CD4-positive, alpha-beta T cell treated with Interleukin-4 for 4 hours (primary cell): ENCODE measurements at places on chromosomes 5 and 9.

DNA sequence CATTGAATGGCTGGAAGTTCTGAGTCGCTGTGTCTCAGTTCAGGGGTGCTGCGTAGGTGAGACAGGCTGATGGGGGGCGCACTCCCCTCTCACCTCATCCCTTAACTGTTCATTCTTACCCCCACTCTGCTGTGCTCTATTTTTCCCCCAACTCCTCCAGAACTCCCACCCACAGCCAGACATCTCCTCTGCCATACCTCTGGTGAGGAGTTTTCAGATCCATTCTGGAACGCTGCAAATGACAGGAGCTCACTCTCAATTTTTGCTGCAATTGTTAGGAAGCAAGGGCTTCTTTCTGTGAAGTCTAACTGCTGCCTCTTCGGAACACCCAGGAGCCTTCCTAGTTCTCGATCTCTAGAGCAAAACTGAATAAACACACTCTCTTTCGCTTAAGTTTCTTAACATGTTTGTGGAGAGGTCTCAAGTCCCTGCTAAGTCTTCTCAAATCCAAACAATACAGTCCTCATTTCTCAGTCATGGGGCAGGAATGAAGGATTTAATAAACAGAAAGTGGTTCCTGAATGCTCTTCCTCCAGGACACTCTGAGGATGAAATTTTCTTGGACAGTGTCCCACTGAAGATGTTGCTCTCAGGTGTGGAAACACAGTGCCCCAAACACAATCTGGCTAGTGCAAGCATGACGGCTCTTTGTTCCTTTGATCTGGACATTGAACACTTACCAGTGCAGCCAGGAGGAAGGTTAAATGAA is 387.7 kb downstream of the KDM4C start:
- DNase-seq: no peak

DNA sequence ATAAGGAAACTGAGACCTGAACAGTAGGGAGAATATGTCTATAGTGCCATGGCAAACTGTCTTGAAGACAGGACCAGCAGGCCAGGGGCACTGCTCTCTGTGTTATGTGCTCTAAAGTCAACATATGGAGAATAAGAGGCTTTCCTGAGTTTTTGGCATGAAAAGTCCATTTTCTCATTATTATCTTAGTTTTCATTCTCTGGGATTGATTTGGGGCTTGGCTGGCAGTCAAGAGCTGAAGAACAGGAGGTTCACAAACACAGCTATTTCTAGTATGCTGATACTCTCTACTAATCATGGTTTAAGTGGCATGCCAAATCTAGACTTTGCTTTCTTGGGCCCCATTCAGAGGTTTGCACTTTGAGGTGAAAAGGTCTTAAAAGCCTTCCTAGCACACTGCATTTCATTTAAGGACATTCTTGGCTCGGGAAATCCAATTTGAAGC is 404.4 kb downstream of the ZNF608 start:
- no peak for DNase-seq

DNA sequence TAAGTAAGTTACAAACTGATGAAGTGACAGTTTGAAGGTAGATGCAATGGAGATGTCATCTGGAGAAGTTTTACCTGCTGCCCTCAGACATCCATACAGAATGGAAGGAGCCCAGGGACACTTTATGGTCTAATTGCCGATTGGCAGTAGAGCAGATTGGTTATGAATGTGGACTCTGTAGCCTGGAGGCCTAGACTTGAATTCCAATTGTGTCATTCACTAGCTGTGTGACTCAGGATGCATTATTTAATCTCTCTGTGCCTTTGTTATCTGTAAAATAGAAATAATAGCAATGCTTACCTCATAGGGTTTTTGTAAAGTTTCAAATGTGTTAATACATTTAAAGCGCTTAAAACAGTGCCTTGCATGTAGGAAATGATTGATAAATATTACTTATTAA is 5.2 kb upstream of the TCERG1 start:
- no peak for DNase-seq

DNA sequence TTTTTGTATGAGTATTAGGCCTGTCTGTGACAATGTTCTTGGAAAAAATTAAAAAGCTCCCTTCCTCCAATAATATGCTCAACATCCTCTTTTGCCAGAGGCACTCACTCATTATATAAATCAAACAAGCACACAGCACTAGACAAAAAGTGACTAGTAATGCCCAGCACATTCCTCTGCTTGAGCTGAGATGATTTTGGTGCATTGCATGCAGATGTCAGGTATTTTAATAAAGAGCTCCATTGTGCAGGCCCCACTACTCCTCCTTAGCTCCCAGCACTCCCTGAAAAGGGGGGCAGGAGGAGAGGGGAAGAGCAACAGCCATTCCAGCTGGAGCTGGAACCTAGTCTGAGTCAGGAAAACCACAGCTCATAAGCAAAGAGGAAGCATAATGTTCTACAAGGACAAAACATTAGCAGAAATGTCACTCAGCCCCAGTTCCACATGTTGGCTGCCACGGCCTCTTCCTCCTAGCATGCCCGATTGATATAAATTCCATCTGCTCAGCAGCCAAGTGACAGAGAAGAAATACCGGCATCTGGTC is 348.5 kb downstream of the BNC2 start:
- DNase-seq: no peak
